ENCODE measurements at places on chromosomes 4 and X.

DNA sequence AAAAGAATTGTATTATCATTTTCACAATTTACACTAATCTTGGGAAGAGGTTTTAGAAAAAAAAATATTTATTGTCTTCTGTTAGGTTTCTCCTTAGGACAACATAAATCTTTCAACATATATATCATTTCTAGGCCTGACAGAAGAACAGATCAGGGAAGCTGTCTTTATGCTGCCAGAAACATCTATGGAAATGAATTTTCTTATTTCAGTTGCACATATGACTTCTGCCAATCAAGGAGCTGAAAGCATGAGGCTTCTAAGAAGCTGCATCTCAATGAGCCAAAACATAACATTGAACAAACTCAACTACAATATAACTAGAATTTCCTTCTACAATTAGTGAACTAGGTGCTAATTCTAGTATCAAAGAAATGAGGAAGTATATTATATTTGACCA is 258.4 kb downstream of the MAPK10 start:
- no peak for DNase-seq

- DNase-seq = no peak
Measured at GRCh38 chrX:113529426-113530013, 688.9 kb upstream of the AMOT start.

DNA sequence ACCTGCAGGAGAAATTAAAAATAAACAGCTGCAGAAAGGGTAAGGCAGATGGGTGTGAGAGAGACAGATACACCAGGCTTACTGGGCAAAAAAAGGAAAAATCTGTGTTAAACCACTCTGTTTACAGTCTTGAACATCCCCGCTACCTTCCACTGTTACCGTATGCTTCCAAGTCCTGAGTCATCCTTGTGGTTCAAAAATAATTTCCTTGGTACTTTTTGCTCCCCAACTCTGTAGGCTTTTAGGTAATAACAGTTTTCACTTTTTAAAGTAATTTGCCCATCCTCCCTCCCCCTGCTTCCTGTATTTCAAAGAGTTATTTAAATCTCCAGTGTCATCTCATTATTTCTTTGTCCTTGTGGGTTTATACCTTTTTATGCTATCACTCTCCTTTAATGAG is 210.1 kb upstream of the FAT4 start:
- DNase-seq = no peak

- DNase-seq = no peak
Measured at GRCh38 chr4:64417974-64418373, 8.7 kb upstream of the TECRL start.

DNA sequence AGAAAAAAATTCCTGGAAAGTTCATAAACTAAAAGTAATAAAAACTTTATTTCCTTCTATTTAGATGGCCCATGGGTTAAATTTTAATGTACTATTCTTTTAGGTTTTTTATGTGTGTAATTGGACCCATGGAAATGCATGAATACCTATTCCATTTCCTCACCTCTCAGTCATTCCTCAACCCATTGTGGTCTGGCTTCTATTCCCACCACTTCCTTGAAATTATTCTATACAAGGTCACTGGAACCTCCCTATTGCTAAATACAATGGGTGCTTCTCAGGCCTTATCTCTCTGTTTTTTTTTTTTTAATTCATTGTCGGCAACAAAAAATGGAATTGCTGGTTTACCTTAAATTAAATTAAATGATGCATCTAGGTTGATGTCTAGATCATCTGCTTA is 17.2 kb downstream of the SLC39A8 start:
- DNase-seq = no peak

- no peak for DNase-seq
Measured at GRCh38 chr4:70818173-70818855, 21.4 kb downstream of the GRSF1 start.

GRCh38 chrX:104343428-104344129 is 88.8 kb upstream of the ESX1 start:
- DNase-seq = peak; percentile 0

GRCh38 chr4:8589823-8590545 is 2.6 kb upstream of the CPZ start:
- DNase-seq = no peak
